ENCODE measurements at places on chromosomes 6 and 20. TPM values are rescaled to one million over a fixed set of nuclear protein-coding genes. Genes with fewer than 3 reads are reported as not detected.
A peak's percentile ranks its signal among the peaks of the same experiment; 100 is the strongest.

Gene PRICKLE4
- 2.0 TPM for total RNA-seq

Gene CEP162
- total RNA-seq = 5.4 TPM

- no peak for DNase-seq
Measured at GRCh38 chr6:105791179-105791578, 295.0 kb upstream of the PRDM1 start.

GRCh38 chr20:34281177-34281576, 22.0 kb downstream of the AHCY start:
- DNase-seq = no peak

DNA sequence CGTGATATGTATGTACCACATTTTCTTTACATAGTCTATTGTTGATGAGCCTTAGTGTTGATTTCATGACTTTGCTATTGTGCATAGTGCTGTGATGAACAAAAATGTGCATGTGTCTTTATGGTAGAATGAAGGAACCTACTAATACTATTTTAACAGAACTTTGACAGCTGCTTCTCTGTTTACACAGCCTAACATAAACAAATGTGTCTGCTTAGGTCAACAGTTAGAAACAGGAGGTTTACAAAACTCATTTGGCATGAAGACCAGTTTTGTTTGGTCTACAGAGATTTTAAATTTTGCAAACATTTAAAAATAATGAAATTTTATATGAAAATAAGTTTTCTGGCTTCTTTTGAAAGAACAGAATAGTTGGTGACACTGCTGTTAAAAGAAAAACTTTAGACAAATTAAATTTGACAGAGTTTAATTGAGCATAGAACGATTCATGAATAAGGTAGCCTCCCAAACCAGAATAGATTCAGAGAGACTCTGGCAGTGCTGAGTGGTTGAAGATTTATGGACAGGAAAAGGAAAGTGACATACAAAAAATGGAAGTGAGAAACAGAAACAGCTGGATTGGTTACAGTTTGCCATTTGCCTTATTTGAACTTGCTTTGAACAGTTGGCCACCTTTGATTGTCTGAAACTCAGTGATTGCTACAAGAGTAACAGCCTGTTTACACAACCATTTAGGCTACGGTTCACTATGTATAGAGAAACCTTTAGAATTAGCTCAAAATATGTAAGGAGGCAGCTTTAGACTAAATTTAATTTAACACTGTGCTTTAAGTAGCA, 715.8 kb upstream of the HS3ST5 start:
- DNase-seq = no peak

DNA sequence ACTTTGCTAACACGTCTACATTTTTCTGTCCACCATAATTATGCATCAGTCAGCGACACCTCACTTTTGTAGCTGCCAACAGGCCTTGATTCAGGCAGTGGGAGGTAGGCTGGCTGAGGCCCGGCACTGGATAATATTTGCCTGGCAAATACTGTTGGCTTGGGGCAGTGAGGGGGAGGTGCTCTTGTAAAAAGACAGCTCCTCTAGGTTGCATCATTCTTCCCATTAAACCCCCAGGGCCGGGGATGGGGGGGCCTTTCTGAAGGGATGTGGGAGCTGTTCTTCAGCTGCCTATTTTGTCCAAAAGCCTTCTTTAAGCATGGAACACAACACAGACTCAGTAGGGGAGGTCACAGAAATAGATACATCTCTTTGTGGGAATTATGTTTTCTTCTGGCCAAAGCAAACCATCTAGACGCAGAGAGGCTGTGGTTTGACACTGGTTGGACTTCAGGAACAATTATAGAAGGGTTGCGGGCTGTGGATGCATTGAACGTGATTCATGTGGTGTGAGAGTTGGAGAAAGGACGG, 338.3 kb upstream of the NT5E start:
- no peak for DNase-seq

DNA sequence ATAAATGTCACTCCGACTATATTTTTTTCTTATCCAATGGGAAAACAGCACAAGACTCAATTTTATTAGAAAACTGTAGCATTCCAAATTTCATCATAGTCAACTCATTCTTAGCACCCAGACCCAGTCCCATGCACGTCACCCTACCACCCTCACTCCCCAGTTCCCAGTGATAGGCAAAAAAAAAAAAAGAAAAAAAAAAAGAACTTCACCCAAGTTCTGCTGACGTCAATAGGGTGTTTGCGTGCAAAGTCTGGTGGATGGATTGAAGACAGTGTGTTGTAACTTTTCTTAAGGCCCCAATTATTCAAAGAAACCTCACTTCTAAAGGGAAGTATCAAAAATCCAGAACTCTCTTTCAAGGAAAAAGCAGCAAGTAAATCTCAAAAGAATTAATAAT, 213.9 kb upstream of the PRDM1 start:
- DNase-seq = no peak

GRCh38 chr20:63100174-63100925, 93.6 kb upstream of the BHLHE23 start:
- no peak for DNase-seq

GRCh38 chr20:23227976-23228375, 122.6 kb upstream of the NXT1 start:
- DNase-seq = peak; percentile 37

Data from mesenteric fat pad (tissue), 1 donor.